Neural progenitor cell (in vitro differentiated cells): ENCODE measurements at places on chromosomes 7 and 10. TPM values are rescaled to one million over a fixed set of nuclear protein-coding genes. Genes with fewer than 3 reads are reported as not detected.

PAX4 gene
- total RNA-seq, result not detected in 2 replicates

BCCIP gene
- 76.5 and 122 TPM in 2 replicates for total RNA-seq

PKD2L1 gene
- not detected in 2 replicates for total RNA-seq

H2BK1 gene
- not detected in 2 replicates for total RNA-seq

CPA2 gene
- 0.65 and 0.82 TPM in 2 replicates for total RNA-seq

UFSP1 gene
- total RNA-seq, result 4.0 TPM in 1 of 2 replicates, not detected in the other

DNA sequence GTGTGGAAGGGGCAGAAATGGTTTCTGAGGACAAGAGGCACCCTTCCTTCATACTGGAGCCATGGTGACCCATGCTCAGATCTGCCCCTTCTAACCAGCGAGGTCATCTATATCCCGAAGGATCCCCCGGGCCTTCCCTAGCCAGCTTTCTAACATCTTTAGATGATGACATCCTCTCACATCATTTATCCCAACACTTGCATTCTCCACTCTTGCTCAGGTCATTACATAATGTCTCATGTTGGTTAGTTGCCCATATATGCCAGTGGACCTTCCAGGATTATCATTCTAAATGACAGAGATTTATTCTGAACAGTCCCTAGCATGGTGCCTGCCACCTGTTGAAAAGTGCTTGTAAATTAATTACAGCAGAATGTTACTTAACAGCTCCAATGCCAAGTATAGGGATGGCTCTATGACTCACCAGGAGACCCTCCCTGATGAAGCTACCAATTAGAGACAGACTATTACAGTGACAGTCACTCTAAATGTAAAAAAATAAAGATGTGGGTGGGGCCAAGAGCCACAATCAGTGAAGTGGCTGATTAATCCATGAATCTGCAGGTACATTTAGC is 22.6 kb upstream of the ABLIM1 start:
- no peak for DNase-seq

- DNase-seq, result no peak
Measured at GRCh38 chr10:102872163-102872562, 2.9 kb downstream of the AS3MT start.

- no peak for DNase-seq
Measured at GRCh38 chr10:103889121-103889720, 28.8 kb downstream of the STN1 start.
